ENCODE measurements at places on chromosomes 4 and X. TPM values are rescaled to one million over a fixed set of nuclear protein-coding genes. Genes with fewer than 3 reads are reported as not detected.

TMEM154 gene
- 8.6 TPM for total RNA-seq

PLAC1 gene
- total RNA-seq = 0.15 TPM

PCDH18 gene
- total RNA-seq = under 0.01 TPM

XKRX gene
- total RNA-seq = 0.23 TPM

STARD8 gene
- total RNA-seq = 12.7 TPM

KLB gene
- not detected for total RNA-seq

DNA sequence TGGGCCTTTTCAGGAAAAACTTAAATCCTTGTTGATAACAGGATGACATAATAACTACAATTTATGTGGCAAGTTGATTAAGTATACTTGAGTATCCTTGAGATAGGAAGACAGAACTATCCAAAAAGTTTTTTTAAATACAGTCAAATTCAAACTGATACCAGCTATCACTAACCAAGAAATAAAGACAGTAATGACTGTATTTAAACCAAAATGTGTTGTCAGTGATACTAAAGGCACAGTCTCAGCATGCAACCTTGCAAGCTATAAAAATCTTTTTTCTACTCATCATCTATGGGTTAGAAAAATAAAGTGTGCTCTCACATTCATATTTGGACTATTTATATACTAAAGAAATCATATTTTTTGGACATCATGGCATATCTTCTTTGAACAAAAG lies 64.7 kb downstream of the PAPSS1 start:
- DNase-seq = no peak

GRCh38 chr4:109079731-109080130 lies 222.7 kb downstream of the COL25A1 start:
- peak; percentile 51 for DNase-seq

GRCh38 chr4:145852256-145852839 lies 86.3 kb downstream of the ZNF827 start:
- no peak for DNase-seq

DNA sequence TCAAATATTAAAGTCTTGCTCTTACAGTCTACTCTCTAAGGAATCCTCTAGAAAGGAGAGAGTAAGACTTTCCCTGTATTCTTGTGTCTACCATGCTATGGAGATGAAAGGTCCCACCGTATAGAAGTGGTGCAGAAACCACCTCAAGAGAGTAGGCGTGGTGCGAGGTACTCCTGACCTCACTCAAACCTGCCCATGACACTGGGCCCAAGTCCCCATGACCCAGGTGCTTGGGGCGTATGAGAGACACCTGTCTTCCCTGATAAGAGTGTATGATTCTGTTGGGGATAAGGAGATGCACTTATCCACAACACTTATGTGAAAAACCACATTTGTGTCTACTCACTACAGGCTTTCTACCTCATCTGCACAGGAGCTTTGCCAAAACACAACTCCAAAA lies 55.0 kb upstream of the STS start:
- DNase-seq = no peak

DNA sequence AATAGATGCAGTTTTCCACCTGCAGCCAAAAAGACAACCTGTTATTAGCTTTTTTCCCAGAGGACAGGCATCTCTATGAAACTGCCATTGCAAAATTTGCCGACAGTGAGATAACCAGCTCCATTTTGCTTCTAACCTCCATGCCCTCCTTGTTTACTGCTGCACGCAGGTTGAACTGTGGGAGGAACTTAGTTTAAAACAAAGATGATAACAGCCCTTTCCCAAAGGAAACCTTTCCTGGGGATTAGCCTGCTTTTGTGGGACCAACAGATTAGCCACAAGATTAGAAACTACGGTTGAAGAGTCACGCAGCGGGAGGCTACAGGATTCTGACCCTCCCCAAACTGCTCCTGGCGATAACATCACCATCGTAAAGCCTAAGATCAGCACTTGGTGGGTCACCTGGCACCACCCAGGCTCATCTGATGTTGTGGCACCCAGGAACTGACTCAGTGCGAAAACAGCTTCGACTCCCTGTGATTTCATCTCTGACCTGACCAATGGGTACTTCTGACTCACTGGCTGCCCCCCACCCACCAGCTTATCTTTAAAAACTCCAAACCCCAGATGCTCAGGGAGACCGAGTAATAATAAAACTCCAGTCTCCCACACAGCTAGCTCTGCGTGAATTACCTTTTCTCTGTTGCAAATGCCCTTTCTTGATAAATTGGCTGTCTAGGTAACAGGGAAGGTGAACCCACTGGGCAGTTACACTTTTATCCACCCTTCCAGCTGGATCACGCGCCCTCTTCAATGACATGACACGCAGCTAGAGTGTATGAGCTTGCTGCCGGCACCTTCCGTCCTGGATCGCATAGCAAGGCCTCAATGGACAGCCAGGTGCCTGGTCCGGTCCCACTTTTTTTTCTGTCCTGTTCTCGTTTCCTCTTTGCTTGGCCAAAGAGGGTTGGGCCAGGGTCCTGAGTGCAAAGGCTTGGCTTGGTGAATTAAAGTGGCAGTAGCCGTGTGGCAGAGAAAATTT lies 27.2 kb downstream of the NOP14 start:
- DNase-seq = no peak

- no peak for DNase-seq
Measured at GRCh38 chr4:41360214-41360920, 103.6 kb downstream of the UCHL1 start.

DNA sequence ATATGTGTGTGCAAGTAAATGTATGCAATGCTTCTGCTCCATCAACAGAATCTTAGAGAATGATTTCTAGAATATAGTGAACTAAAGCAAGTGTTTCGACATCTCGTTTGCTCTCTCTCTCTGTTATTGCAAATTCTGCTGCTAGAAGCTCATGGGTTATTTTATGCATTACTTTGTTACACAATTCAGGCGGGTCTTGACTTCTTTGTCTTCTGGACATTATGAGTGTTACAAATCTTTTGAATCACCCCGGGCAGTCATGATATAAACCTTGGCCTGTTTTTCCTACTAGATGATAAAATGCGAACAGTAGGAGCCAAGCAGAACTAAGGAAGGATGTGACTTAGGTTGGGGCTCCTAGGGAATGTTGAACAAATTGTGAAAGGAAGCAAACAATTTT lies 166.4 kb upstream of the SFRP2 start:
- DNase-seq = no peak

- no peak for DNase-seq
Measured at GRCh38 chr4:153418558-153418957, 47.6 kb upstream of the TMEM131L start.

DNA sequence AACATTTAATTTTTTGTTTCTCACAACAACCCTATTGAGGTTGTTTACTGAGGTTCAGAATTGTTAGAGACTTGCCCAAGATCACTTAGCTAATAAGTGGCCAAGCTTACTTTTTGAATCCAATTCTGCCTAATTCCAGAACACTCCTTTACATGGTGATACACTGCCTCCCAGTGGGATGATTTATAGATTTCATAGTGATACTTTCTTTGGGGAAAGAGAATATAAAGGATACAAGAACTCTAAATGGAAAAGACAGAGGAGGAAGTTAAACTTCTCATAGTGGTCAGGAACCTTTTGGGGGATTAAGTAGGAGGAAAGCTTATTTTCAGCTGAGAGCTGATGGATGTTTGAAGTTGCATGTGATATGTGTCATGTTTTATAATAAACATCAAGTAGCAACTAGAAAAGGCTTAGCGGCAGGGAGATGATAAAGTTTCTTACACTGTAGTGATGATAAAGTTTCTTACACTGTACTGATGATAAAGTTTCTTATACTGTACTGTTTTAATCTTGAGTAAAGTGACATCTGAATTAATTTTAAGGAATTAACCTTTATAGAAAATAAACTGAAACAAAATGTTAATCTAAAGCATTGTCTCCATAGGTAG lies 15.3 kb downstream of the STAG2 start:
- no peak for DNase-seq

GRCh38 chr4:80141543-80141942 lies 55.8 kb upstream of the PRDM8 start:
- DNase-seq = no peak

- no peak for DNase-seq
Measured at GRCh38 chr4:16027626-16028025, 56.2 kb downstream of the PROM1 start.

DNA sequence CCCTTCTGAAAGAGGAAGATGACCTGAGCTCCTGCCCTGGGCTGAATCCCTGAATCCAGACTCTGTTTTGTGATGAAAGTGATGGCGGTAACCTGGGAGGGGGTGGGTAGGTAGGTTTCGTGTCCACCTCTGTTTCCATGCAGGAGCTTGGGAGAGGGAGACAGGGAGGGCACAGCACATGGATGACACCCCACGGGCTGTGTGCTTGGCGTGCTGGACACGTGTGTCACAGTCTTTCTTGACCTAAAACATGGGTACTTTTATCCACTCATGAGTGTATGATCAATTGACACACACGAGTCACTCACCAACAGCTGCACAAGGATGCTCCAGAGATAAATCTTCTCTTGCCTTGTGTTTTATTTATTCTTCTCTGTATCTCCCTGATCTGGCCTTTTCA lies 111.5 kb downstream of the DHRSX start:
- no peak for DNase-seq

DNA sequence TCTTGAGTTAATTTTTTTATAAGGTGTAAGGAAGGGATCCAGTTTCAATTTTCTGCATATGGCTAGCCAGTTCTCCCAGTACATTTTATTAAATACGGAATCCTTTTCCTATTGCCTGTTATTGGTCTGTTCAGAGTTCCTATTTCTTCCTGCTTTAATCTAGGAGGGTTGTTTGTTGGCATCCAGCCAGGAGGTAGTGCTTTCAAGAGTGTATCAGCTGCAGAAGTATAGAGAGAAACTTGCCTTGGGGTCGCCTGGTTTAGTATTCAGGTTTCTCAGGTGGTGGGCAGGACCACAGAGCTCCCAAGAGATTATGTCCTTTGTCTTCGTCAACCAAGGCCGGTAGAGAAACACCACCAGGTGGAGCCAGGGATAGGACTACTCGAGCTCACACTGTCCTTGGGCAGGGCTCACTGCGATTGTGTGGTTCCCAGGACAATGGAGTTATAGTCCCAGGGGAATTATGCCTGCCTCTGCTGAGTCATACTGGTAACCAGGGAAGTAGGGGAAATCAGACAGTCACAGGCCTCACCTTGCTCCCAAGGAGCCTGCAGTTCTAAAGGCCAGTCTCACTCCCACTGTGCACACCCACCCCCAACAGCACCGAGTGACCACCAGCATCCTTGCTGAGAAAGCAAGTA lies 168.1 kb downstream of the VSIG4 start:
- DNase-seq = no peak

- DNase-seq = no peak
Measured at GRCh38 chrX:31497086-31497485, 425.2 kb upstream of the FTHL17 start.

- DNase-seq = no peak
Measured at GRCh38 chr4:137529432-137529831, 2.9 kb downstream of the PCDH18 start.

DNA sequence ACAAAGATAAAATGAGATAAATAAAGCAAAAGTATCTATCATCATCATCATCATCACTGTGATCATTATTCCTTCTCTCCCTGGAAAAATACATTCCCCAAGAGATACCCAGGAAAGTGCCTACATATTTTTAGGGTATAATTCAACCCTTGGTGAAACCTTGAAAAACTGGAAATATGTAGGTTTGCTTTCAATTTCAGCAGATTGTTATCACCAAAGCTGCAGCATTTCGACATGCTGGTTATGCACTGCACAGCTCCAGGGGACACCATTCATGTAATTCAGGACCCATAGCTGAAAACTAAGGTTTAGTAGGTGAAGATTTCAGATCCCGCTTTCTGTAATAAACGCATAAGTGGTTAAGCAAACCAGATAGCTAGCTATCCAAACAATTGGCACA lies 28.4 kb upstream of the FBXW7 start:
- no peak for DNase-seq

DNA sequence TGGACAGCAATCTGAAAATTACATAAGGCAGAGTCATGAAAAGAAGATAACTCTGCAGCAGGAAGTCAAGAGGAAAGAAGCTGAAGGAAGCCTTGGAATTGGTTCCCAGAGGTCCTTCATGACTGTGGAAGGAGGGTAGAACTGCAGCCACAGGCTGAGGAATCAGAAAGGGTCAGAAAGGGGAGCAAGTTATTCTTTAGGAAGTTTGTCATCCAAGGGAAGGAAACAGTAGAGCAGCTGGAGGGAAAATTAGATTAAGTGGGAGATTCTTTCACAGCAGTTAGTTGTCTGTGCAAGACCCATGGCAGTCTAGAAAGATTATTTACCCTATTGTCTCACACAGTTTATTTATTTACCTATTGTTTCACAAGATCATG lies 9.3 kb upstream of the ADH1C start:
- no peak for DNase-seq

- no peak for DNase-seq
Measured at GRCh38 chr4:180542445-180543100, 1700.6 kb upstream of the TENM3 start.

- no peak for DNase-seq
Measured at GRCh38 chr4:126386512-126386911, 1071.8 kb downstream of the FAT4 start.

DNA sequence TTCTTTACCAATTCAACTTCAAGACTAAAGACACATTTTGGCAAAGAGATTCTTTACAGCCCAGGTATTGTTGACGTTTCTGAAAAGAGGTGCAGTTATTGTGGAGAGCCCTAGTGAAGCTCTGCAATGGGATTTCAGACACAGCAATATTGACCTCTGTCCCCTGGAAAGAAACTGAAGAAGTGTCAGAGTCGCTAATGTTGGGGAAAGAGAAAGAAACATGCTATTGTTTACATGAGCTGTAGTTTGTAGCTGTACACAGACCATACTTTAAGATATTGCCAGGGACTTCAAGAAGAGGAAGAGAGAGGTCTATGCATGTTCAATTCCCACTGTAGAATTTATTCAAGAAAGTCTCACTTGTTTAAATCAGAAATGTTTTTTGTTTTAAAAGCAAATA lies 497.3 kb upstream of the BOD1L1 start:
- no peak for DNase-seq

GRCh38 chr4:4847011-4847410 lies 12.5 kb upstream of the MSX1 start:
- DNase-seq = no peak

Measured in glomerular endothelial cell (primary cell).